ENCODE measurements at places on chromosomes 4 and X.

DNA sequence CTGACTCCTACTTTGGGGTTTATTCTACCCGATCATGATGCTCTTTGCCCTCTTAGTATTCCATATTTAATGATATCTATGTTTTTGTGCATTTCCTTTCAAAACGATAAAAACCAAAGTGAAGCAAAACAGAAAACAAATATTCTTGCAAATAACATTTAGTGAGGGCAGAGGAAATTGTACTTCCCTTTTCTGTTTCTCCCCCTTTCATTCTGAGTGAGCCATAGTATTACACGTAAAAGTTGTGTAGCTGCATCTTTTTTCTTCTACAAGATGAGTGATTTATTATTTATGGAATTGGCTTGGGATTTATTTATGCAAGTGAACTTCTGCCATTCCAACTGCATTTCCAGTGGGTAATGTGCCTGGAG, 109.9 kb downstream of the AFF2 start:
- no peak for DNase-seq

DNA sequence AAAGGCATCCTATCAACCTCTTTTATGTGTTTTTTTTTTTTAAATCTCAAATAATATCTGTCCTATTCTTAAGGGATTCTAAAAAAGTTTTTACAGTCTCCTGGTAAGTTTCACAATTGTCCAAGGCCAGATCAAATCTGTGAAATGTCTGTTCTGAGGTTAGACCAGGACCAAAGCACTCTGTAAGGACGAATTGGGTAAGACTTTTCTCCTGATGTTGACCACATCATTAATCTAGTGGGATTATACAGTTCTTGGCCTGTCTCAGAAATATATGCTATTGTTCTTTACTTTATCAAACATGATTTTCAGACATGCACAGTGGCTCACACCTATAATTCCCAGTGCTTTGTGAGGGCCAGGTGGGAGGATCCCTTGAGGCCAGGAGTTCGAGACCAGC, 45.8 kb upstream of the TMEM131L start:
- DNase-seq: no peak

DNA sequence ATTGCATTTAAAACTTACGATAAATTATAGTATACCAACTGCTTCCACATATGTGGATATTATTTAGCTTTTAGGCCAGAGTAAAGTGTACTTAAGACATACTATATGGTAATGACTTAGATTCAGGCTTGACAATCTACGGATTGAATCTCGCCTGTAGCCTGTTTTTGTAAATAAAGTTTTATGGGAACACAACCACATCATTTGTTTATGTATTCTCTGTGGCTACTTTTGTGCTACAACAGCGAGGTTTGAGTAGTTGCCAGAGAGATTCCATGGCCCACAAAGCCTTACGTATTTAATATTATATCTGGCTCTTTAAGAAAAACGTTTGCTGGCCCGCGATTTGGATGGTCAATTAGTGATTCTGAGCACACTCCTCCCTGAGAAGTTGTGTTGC, 37.6 kb downstream of the HHIP start:
- no peak for DNase-seq

GRCh38 chrX:100379388-100379986, 30.6 kb downstream of the PCDH19 start:
- no peak for DNase-seq

- no peak for DNase-seq
These were observed 10.1 kb downstream of the DDX3X start for GRCh38 chrX:41344053-41344452.

DNA sequence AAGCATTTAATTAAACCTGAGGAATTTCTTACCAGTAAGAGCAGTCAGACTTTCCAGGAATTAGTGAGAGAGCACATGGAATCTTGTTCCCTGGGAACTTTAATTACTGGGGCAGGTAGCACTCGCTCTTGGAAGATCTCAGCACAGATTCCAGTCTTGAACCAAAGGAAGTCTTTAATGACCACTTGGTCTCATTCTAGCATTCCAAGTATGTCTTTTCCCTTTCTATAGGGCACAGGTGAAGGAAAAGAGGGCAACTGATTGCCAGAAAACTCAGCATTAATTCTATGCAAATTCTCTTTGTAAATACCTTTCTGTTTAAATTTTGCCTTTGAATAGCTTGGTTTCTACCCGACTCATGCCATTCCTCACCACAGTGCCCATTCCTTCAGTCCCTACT, 236.6 kb downstream of the LDB2 start:
- no peak for DNase-seq

- DNase-seq: no peak
These were observed 73.2 kb upstream of the BCOR start for GRCh38 chrX:40170830-40171512.

DNA sequence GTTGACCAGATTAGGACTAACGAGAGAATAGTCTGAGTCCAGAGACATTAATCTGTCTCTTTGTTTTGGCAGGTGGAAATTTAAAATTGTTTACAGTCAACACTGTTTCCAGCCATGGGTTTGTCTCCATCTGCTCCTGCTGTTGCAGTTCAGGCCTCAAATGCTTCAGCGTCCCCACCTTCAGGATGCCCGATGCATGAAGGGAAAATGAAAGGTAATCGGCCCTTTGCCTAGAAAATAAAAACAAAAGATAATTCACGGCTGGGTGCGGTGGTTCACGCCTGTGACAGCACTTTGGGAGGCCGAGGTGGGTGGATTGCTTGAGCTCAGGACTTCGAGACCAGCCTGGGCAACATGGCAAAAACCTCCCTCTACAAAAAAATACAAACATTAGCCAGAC, 815 bp downstream of the HCCS start:
- no peak for DNase-seq

GRCh38 chr4:4812145-4812794, 47.2 kb upstream of the MSX1 start:
- no peak for DNase-seq

Measured in stimulated activated CD8-positive, alpha-beta memory T cell treated with anti-CD3 and anti-CD28 coated beads, Interleukin-15, amount 100 ng/mL, for 4 hours (primary cell).